ENCODE measurements at places on chromosomes 4 and X.

GRCh38 chrX:101347859-101348451, 587 bp downstream of the TIMM8A start:
- peak; percentile 6 for DNase-seq

GRCh38 chr4:110678517-110679227, 55.8 kb upstream of the PITX2 start:
- DNase-seq = no peak

- no peak for DNase-seq
Measured at GRCh38 chr4:168434993-168435392, 45.3 kb downstream of the DDX60L start.

DNA sequence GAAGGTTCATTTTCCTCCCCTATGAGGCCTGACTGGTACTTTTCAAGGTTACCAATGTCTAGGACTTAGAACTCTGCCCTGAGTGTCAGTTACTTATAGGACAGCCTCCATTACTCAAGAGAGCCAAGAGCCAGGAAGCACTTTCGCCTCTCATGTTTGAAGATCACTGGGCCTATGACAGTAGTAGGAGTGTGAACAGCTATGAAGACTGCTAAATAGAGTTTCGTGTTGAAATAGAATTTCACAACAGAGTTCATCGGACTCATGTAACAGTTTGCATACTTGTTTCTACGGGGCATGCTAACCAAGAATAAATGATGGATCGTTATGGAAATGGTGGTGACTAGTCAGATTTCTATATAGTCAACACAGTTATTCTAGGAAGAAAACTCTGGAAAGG, 97.8 kb upstream of the GPC4 start:
- DNase-seq = no peak

DNA sequence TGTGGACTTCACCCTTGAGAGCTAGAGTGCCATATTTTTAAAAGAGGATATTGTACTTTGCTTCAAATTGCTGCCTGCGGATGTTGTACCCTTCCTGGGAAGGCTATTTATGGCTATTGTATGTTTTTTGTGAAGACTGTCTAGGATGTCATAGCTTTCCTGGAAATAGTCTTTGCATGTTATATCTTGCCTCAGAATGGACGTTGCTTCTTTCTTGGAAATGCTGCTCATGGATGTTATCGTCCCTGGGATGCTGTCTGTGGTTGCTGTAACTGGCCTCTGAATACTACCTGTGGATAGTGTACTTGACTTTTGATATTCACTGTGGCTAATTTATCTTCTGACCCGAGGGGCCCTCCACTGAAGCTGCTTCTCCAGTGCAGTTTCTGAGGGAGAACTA, 146.8 kb downstream of the ENOX2 start:
- DNase-seq = no peak

DNA sequence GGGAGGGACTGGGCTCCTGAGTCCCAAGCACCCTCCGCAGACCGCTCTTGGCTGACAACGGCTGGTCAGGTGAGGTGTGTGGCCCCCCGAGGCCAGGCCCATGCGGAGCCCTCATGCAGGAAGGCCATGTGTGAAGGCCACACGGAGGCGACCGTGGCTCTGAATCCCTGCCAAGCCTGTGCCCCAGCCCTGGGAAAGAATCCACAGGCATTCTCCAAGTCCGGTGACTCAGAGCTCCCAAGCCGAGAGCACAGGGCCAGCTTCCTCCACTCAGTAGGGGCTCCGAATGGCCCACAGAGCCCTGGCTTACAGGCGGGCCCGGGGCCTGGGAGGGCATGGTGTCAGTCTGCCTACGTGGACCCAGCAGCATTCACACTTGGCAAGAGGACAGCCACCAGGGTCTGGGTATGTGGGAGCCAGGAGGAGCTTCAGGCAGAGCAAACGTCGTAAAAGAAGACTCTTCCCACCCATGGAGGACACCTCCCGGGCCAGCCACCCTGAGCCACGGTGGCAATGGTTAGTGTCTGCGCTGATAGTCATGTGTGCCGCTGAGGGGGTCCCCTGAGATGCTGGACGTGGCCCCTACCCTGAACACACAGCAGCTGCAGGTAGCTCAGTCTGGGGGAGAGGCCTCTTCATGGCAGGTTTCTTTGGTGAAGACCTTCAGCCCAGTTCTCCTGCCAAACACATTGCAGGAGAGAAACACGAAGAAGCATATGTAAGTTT, 105.7 kb downstream of the PSAPL1 start:
- DNase-seq = peak; percentile 63

DNA sequence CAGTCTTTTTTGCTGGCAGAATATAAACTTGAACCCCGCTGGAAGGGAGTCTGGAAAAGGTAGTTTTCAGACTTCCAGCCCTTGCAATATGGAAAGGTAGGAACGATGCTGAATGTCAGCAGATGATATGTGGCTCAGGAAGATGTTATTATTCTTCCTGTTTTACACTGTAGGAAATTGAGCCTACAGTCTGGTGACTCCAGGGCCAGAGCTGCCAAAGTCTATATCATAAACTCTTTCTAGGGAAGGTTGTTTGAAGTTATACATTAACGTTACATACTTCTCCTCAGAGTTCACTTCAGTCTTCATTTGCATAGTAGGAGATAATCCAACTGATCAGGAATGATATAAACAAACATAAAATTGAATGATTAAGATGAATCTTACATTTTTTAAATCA, 141.3 kb downstream of the FAT4 start:
- DNase-seq = no peak

All from tongue (tissue), 3 donors.